ENCODE measurements at places on chromosomes 5 and 9.

GRCh38 chr5:140588311-140589070, 23.9 kb downstream of the SLC35A4 start:
- no peak for DNase-seq

DNA sequence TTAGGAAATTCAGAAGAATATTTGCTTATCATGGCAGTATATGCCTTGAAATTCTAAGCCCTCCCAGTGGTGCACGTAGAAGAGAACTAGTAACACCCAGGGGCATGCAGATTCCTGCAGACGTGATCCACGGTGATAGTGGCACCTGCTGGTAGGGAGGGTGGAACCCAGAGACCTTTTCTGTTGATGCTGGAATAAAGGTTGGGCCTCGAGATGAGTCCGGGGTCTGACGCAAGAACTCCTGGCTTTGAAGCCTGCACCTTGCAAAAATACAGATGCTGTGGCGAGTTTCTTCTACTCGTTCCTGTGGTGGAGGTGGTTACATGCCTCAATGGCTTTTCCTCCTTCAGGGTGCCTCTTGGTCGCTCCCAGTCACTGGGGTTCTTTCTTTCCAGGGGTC, 39.5 kb upstream of the PHF2 start:
- no peak for DNase-seq

DNA sequence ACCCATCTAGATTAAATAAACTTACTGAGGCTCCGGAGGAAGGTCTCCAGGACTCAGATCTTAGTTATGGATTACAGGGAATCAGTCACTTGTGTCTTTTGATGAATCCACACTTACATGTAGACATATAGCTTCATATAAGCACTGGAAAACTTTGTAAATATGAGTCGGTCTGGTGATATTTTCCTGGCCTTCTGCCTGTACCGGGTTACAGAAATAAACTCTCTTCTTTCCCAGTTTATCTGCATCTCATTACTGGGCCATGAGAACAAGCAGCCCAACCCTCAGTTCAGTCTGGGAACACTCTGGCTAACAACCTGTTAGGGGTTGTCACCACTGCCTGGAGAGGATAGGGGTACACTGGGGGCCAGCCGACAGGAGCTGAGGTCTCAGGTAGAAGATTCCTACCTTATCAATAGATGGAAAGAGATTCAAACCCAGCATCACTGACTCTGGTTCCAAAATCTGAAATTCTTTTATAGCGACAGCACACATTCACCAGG, 59.1 kb downstream of the THBS4 start:
- no peak for DNase-seq

- DNase-seq, result no peak
Observed at GRCh38 chr5:170755679-170756456, 27.7 kb upstream of the GABRP start.

- no peak for DNase-seq
Observed at GRCh38 chr5:2536632-2537377, 214.7 kb downstream of the IRX2 start.

DNA sequence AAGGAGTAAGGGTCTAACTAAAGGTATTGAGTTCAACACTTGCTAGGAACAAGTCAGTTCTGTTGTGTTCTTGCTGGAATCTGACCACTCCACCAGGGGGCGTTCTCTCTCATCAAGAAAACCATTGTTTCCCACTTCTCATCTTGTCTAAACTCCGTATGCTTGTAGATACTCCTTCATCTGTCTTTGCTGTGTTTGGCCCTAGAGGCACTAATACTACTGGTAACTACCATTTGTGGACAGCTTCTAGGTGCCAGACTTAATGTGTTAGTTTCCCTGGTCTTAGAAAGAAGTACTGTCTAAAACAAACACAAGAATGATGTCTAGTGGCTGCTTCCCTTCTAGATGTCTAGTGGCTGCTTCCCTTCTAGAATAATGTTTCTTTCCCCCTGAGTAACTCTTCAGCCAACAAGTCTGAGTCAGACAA, 18.7 kb upstream of the PTPDC1 start:
- DNase-seq, result no peak

- no peak for DNase-seq
Observed at GRCh38 chr5:40505031-40505430, 174.7 kb upstream of the PTGER4 start.

GRCh38 chr5:179301796-179302195, 43.5 kb downstream of the ADAMTS2 start:
- no peak for DNase-seq

GRCh38 chr5:160108124-160108523, 11.1 kb downstream of the PWWP2A start:
- DNase-seq, result no peak

All from heart left ventricle (tissue), 16 donors.